Effector CD4-positive, alpha-beta T cell (primary cell): ENCODE measurements at places on chromosomes 11 and 22.
A peak's percentile ranks its signal among the peaks of the same experiment; 100 is the strongest.

GRCh38 chr11:86138958-86139357, 70.1 kb upstream of the PICALM start:
- DNase-seq = no peak

GRCh38 chr11:95531116-95531515, 258.5 kb downstream of the FAM76B start:
- no peak for DNase-seq

DNA sequence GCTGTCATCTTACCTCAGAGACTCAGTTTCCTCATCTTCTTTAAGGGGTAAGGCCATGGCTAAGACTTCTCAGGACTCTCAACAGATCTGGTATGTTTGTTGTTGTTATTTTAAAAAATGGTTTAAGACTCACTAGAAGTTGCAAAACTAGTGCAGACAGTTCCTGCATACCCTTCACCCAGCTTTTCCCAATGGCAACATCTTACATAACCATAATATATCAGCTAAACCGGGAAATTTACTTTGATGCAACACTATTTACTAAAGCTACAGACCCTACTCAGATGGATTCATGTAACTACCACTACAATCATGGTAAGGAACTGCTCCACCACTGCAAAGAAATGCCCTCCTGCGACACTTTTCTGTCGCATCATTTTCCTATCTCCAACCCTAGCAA, 20.4 kb downstream of the LGR4 start:
- no peak for DNase-seq

- DNase-seq = peak; percentile 47
These were observed 16.2 kb downstream of the CD6 start for GRCh38 chr11:60987577-60988277.

GRCh38 chr11:101264306-101264705, 134.7 kb upstream of the PGR start:
- DNase-seq = no peak

GRCh38 chr11:13011466-13012055, 2.4 kb downstream of the RASSF10 start:
- no peak for DNase-seq

DNA sequence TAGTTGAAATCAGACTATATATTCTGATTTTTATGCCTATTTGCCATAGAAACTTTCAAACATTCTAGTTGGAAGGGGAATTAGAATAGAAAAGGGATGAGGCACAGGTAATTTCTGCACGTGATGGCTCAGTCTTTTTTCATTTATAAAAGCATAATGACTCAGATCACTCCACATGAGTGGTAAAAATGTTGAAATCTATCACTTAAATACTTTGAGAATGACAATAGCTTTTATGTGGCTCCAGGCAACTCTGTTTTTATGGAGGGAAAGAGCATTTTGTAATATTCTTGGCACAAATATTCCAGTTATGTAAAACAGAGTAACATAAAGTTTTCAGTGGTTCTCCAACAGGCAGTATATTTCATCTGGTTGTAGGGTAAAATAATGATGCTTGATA, 5.9 kb upstream of the MMP3 start:
- DNase-seq = no peak

DNA sequence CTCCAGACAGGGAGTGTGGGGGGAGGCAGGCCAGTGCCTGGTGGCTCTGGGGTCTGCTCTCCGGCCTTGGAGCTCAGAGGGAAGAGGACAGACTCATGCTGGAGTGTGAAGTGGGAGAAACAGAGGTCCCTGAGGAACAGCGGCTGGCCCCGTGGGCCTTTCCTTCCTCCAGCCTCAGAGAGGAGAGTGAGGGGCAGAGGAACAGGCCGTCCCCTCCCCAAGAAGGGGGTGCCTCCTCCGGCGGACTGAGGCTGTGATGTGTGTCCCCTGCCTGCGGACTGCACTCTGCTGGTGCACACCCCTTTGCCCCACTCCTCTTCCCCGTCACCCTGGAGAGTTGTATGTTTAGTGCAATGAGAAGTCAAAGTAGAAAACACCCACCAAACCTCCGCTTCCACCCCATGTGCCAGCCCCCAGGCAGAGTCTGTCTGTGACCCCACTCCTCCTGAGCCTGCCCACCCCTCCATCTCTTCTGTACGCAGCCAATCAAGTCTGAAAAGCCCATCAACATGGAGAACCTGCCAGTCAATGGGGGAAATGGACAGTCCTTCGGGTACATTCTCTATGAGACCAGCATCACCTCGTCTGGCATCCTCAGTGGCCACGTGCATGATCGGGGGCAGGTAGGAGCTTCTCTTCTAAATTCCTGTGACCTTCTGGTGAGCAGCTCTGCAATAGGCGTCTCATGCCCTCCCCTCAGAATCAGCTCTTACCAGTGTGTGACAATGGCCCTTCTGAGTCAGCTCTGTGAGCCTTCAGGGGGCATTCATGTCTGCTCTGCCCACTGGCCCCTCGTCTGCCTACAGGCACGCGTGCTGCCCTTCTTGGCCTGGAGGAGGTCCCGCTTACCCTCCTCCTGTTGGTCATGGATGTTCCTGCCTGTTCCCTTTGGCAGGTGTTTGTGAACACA, 39.0 kb downstream of the GLB1L2 start:
- DNase-seq = no peak

- DNase-seq = no peak
These were observed at the start of gene MS4A4A for GRCh38 chr11:60280412-60280811. MS4A4A (plus strand) TSS chr11:60280666; CDS start chr11:60280676, 10 bp downstream.

- DNase-seq = peak; percentile 76
These were observed 11.7 kb downstream of the PHRF1 start for GRCh38 chr11:587978-588380.

DNA sequence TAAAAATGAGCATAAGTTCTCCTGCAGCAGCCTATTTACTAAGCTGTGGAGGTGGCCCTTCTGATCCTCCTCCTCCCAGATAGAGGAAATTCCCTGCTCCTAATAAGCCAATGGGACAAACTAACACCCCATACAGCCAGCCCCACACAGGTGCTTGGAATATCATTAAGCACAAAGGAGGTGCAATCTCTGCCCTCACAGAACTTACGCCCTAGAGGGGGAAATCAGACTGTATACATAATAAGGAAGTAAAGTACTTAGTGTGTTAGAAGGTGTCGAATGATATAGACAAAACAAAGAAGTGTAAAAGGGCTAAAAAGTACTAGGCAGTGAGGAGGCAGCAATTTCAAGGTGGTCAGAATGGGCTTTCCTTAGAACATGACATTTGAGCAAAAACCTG, 5.8 kb downstream of the MS4A12 start:
- DNase-seq = no peak

GRCh38 chr22:27895600-27895999, 23.5 kb downstream of the PITPNB start:
- DNase-seq = no peak

DNA sequence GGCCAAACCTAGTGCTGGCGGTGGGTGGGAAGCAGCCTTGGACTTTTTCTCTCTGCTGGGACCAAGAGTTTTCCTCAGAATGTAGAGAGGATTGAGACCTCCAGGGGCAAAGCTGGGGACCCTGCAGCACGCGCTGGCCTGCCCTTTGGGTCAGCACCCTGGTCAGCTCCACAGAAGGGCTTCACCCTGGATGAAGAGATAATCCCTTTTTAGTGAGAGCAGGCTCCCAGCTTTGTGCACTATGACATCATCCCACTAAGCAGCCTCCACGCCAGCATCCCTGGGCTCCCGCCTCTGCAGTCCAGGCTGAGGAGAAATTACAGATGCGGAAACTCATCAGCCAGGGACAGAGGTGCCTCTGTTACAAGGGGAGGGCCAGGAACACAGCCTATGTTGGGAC, 23.5 kb downstream of the DRICH1 start:
- no peak for DNase-seq

GRCh38 chr11:128095466-128095981, 491.8 kb downstream of the ETS1 start:
- no peak for DNase-seq

DNA sequence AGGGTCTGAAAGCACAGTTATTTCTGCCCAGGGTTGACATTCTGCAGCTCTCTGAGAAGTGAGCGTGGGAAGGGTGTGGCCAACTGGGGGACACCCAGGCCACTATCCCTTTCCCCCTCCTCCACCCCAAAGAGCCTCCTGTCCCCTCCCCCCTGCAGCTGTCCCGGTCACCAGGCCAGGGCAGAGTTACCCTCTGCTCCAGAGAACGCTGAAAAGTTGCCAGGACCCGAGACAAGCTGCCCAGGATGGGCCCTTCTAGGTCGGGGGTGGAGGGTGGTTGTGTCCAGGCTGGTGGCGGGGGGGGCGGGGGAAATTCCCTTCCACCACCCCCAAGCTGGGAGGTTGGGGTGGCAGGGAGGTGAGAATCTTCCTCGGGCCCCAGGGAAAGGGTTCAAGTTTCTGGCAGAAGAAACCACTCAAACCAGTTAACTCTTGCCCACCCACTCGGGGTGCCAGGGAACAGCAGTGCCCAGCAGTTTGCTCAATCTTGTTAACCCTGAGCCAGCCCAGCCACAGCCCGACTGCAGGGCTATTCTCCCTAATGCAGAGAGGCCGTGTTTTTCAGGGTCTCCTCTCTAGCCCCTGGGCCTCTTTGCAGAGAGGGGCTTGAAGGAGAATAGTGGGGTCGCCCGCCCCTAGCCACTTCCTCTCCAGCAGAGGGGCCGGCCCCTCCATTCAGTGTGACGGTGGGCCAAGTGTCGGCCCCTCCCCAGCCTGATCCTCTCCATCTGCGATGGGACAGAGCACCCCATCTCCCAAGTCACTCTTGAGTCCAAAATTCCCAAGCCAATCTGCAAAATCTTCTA, 697 bp downstream of the LGALS1 start:
- DNase-seq = no peak

- no peak for DNase-seq
These were observed 11.1 kb downstream of the IGF2 start for GRCh38 chr11:2128130-2128510.

DNA sequence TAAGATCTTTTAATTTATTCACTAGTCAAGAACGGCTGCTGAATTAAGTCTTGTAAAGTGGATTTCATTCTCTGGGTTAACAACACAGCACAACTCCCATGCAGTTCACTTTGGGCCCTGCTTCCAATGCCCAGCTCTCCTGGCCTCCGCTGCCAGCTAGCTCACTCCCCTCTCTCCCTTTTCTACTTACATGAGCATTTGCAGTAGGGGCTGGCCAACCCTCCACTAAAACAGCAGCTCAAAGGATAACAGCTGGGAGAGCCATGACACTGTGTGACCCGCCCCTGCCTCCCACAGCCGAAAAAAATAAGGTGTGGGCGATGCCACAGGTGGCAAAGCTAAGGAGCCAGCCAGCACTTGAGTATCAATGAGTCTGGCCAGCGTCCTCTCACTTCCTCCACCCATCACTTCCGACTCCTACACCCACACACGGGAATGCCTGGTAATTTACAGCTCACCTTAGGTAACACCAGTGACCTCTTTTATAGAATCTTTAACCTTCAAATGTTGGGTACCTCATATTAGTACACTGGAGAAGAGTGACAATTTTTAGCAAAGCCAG, 56.8 kb downstream of the DGCR2 start:
- no peak for DNase-seq

GRCh38 chr11:100851584-100852152, 164.6 kb downstream of the ARHGAP42 start:
- DNase-seq = no peak

DNA sequence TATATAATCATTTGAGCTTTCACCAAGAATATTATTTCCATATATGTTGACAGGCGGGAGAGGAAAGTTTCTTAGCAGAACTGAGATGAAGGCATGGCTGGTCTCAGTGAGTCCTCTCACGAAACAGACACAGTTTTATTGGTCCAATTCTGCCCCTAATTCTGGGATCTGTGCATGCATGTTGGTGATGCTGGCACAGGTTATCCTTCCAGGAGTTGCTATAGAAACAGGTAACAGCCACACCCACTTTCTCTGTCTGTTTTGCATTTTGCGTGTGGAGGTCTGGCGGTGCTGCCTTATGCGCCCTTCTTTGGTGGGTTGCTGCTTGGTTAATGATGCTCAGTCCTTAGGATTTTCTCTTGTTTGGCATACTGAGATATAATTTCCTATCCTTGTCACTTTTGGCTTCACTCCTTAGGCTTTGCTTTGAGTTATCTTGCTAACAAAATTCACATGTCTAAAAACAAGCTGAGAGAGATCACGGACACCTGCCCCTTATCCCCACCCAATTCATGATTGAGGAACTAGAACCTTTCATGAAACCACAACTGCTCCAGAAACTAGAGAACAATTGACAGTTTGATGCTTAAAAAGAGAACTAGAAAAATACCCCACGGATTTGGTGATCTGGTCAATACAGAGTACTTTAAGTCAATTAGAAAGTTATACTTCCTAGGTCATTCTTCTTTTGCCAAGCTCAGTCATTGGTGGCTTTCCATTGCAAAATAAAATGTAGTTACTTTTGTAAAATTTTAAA, 189.3 kb downstream of the FAT3 start:
- no peak for DNase-seq

GRCh38 chr11:42591841-42592240, 720.0 kb upstream of the API5 start:
- no peak for DNase-seq
